ENCODE measurements at places on chromosomes 4 and X. TPM values are rescaled to one million over a fixed set of nuclear protein-coding genes. Genes with fewer than 3 reads are reported as not detected.

DNA sequence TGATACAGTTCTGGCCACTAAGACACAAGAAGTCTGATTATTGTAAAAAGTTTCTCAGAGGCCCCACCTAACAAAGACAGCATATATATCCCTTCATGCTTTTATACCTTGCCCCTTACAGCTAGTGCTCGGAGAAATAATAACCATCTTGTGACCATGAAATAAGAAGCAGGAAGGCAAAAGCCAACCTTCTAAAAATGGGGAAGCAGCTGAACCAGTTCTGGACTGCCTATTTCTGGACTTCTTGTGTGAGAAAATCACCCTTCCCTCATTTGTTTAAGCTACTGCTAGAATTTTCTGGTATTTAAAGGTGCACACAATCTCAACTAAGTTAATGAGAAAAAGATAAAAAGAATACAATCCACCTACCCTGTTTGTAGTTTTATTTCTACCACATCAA, 87.5 kb downstream of the CNOT6L start:
- no peak for DNase-seq

GRCh38 chr4:53004497-53005148, 142.5 kb downstream of the RASL11B start:
- no peak for DNase-seq

DNA sequence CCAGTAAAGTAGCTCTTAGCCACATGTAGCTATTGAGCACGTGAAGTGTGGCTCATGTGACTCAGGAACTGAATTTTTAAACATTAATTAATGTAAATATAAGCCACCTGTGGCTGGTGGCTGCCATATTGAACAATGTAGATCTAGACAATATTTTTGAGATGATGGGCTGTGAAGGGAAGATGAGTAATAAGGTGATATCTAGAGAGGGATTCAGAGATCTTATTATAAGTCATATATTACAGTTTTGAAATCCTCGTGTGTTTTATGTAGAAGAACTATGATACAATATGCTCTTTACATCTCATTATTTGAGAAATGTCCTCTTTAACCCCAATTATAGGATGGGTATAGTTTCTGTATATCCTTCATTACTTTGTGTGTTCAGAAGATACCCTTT, 5.6 kb downstream of the GAR1 start:
- no peak for DNase-seq

DNA sequence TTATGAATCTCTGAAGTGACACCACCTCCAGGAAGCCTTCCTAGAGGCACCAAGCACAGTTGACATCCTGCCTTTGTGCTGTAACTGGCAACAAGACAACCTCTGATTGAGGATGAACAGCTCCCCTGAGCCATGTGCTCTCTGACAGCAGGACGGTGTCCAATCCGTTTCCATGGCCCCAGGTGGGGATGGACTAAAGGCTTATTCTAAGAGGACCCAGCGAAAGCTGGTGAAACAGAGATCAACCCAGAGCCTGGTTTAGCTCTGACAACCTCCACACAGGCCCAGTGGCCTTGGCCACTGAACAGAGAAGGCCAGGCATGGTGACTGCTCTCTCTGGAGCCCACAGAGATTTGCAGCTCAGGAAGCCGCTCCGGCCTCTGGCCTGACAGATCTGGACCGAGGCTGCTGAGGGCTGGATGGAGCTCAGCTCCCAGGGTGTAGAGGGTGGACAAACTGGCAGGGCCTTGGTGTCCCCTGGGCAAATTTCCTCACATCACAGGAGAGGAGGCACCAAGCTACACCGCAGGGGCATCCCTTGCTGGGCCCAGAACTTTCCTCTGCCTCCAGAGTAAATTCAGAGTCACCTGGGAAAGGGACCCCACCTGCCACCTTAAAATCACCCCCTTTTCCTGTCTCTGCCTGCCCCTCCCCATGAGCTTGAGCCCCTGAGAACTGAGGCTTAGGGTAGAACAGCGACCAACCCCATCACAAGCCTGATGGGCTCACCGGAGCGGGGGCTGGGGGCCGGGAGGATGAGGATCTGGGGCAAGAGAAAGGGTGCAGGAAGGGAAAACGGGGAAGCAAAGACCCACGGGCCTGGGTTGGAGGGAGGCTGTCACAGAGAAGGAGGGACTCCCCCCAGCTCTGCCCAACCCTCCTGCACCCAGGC, 40.2 kb downstream of the HMX1 start:
- DNase-seq = no peak

- DNase-seq = no peak
Measured at GRCh38 chr4:6969826-6970800, 60.5 kb downstream of the TBC1D14 start.

- no peak for DNase-seq
Measured at GRCh38 chrX:152897222-152898131, at the start of gene ZNF185. Gene ZNF185 (plus strand): TSS chrX:152898067. CDS start chrX:152914490, 16,423 bp downstream.

DNA sequence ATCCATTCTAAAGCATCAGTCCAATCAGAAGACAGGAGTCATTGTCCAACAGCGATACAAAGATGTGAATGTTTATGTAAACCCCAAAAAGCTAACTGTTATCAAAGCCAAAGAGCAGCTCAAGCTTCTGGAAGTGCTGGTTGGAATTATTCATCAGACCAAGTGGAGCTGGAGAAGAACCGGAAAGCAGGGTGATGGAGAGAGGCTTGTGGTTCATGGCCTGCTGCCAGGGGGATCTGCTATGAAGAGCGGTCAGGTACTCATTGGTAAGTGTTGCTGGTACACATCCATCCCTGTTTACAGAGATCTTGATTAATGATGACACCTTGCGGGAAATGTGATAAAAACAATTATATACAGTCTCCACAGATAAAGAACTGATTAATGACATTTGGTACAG, 11.0 kb downstream of the INTU start:
- DNase-seq = no peak

The PRSS12 gene
- total RNA-seq = 0.25 TPM

The SGCB gene
- total RNA-seq = 8.2 TPM

DNA sequence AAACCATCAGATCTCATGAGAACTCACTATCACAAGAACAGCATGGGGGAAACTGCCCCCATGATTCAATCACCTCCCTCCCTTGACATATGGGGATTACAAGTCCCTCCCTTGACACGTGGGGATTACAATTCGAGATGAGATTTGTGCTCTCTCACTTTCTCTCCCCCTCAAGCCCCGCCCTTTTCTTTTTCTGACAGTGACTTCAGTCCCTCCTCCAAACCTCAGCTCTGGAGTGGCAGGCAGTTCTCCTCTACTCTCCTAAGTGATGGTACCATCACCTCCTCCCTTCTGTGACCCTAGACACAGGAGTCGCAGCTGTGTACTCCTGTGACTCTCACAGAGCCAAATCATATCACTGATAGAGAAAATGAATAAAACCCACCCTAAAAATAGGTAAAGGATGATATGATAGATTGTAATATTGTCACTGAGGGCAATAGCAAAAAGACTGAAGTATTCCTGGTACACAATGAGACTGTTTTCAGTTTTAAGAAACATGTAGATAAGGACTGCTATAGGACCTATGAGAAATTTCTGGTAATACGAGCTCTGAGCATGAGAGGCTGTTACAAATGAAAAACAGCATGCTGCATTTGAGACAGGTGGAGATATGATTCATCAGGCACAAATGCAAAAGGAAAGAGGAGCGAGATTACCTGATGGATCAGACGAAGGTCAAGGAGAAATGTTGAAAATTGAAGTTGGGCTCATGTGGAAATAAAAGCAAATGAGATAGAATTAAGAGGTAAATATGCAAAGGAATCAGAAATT, 101.2 kb upstream of the CBLL2 start:
- DNase-seq = no peak

DNA sequence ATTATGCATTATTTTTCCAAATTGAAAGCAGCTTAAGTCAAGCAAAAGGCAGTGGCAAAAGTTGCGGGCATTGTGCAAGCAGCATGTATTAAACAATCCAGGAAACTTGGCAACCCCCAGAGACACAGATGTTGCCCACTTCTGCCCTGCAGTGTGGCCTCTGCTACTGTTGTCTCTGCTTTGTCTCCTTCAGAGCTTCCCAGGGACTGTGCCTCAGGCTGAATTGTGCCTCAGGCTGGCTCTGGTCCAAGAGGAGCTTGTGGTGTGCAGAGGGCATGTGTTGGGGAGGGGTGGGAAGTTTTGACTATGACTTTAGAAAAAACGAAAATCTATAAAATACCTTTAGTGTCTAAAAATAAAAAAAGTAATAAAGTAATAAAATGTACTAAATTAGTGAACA, 201.4 kb downstream of the CCSER1 start:
- DNase-seq = no peak

DNA sequence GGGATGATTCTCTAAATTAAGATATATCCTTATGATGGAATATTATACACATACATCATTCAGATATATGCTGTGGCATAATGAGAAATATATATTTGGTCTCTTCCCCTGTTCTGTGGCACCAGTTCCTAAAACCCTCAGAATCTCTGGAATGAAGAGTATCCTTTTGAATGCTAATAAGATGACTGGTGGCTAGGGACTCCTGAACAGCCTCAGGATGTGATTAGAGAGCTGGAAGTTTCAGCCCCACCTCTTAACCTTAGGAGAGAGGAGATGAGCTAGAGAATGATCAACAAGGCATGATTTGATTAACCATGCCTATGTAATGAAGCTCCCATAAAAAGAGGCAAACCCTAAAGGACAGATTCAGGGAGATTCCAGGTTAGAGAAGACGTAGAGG, 632.0 kb downstream of the IQCM start:
- DNase-seq = no peak

The GABRE gene
- total RNA-seq = not detected

- DNase-seq = no peak
Measured at GRCh38 chrX:39427492-39427891, 626.2 kb downstream of the MID1IP1 start.

DNA sequence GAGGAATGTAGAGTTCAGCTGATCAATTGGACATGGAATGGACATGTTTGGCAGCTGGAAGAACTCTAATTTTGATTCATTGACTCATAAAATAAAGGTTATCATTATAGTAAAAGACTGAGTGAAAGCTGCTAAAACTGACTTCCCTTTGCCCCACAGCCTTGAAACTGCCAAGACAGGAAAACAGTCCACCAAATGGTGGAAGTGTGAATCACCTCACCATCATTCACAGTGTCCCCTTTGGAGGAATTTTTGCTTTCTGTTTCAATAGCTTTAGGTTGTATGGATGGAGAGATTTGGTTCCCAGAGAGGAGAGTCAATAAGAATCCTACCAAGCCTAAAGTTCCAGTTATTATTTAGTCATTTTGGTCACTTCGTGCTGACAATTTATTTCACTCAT, 20.8 kb upstream of the FREM3 start:
- no peak for DNase-seq
